ENCODE measurements at places on chromosomes 12 and 14.

GRCh38 chr12:25979059-25979458 is 20.6 kb downstream of the RASSF8 start:
- DNase-seq: no peak

- DNase-seq: no peak
These were observed 964 bp upstream of the SERPINA4 start for GRCh38 chr14:94560291-94560665.

DNA sequence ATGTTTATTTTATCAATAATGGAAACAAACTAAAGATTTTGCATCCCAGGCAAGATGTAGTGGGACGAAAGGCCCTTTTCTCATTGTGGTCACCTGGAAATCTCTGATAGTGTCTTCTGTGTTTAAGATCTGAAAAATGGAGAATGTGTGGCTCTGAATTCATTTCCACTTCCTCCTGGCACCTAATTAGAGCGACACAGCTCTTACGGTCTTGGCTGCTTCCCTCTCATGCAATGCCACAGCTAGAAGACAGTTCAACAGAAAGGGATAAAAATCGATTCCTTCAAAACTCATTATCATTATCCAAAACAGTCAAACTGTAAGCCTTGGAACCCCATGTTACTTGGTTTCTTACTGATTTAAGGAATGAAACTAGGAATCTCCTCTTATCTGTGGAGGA is 9.3 kb downstream of the ST8SIA1 start:
- peak; percentile 30 for DNase-seq

- DNase-seq: no peak
These were observed 69.3 kb upstream of the SCN8A start for GRCh38 chr12:51521554-51522276.

DNA sequence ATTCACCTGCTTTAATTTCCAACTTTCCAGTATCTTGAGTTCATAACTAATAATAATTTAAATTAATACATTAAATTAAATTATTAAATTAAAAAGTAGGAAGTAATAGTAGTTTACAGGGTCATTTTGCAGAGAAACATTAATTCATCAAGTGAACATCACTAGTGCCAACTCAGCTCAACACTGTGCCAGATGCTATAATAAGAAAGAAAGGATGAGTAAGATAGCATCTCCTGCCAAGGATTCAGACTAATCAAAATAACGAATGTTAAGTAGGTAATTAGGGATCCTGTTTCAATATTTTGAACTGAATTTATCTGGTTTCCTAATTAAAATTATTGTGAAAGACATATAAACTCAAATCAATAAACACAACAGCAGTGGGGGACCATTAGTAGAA is 596.7 kb downstream of the SLC6A15 start:
- no peak for DNase-seq

GRCh38 chr12:115135800-115136211 is 451.8 kb upstream of the TBX3 start:
- DNase-seq: no peak

- no peak for DNase-seq
These were observed 6.3 kb upstream of the PZP start for GRCh38 chr12:9214534-9214933.

DNA sequence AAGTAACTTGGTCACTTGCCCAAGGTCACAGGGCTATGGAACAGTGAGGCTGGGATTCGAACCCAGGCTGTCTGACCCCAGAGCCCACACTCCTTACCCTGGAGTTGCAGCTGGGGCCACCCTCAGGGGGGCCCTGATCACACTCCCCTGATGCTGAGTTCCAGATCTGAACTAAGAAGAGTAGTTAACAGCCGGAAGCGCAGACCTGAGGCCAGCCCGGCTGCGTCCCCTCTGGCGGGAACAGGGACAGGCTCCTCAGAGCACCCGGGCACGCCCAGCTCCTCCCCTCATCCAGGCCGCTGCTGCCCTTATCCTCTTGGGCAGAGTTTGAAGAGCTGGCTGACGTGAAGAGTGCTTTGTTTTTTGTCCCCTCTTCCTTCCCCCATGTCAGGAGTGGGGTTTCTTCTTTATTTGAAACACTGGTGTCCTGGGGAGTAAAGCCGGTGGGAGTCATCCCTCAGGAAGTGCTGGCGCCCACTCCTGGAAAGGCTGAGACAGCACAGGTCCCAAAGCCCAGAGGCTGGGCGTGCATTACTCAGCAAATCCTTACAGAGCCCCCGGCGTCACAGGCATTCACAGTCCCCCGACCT is 8.7 kb downstream of the PHB2 start:
- no peak for DNase-seq

DNA sequence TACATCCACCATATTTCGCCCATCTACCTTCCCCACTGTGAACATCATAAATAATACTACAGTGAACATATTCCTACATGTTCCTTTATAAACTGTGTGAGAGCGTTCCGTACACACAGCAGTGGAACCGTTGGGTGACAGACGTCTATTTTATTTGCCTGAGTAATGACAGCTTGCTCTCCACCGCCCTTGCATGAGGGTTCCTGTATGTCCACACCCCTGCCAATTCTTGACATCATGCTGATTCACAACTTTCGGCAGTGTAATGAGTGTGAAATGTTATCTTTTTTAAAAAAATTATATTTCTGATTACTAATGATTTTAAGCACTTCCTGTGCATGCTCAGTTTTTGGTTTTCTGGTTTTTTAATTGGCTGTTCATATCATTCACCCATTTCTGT is 4.3 kb upstream of the RAD52 start:
- DNase-seq: no peak

GRCh38 chr12:1474574-1475153 is 119.7 kb downstream of the FBXL14 start:
- no peak for DNase-seq

- peak; percentile 77 for DNase-seq
These were observed 19.1 kb downstream of the BBOF1 start for GRCh38 chr14:74038020-74038859.

GRCh38 chr12:19830446-19830845 is 391.2 kb downstream of the AEBP2 start:
- no peak for DNase-seq

DNA sequence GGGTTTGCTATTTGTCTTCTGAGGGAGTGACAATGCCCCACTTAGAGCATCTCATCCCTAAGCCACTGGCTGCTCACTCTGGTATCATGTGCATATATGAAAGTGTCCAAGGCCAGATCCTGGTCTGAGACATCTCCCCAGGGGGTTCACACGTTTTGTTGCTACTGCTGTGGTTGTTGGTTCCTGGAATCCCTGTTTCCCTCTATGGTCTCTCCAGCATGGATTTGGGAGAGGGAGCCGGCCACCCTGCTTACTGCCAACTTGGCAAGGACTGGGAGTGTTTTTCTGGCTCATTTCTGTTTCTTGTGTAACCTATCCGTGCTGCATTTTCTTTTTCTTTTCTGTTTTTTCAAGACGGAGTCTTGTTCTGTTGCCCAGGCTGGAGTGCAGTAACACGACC is 101.3 kb upstream of the MAX start:
- no peak for DNase-seq

- no peak for DNase-seq
These were observed 1036.2 kb upstream of the FLRT2 start for GRCh38 chr14:84493779-84494178.

- peak; percentile 31 for DNase-seq
These were observed 172.8 kb downstream of the BCL11B start for GRCh38 chr14:99099051-99099787.

- peak; percentile 80 for DNase-seq
These were observed at the start of gene ARHGEF25 for GRCh38 chr12:57611108-57611826. Gene ARHGEF25, plus strand, starts transcription at chr12:57611435. Its CDS starts 460 bp downstream, at chr12:57611895.

- no peak for DNase-seq
These were observed 11.6 kb downstream of the CKB start for GRCh38 chr14:103510724-103511693.

DNA sequence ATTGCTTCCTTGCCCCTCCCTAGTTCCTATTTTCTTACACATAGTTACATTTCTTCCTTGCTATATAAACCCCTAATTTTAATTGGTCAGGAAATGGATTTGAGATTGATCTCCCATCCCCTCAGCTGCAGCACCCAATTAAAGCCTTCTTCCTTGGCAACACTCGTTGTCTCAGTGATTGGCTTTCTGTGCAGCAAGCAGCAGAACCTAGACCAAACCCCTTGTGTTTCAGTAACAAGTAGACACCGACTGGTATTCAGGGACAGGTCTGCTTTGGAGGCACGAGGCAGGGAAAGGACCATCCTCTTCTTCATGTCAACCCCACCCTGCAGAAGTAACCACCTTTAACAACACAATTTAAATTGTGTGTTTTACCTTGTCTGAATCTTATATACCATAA is 152.6 kb downstream of the RPAP3 start:
- DNase-seq: no peak

- DNase-seq: no peak
These were observed 20.1 kb upstream of the CRADD start for GRCh38 chr12:93657071-93657470.

DNA sequence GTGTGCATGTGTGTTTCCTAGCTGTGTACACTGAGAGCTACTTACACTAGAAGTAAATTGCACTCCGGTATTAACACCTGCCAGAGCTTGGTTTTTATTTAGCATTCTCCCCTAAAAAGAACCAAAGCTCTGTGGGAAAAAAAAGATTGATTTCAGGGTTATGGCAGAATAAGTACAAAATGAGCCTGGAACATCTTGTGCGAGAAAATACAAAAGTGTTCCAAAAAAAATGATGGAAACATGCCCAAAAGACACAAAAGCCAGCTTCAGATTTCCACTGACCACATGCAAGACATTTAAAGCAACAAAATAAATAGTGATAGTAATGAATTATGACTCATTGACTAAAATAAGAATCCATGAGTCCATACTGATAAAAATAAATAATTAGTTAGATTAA is 188.3 kb downstream of the GXYLT1 start:
- no peak for DNase-seq

GRCh38 chr12:24911271-24911791 is 37.6 kb downstream of the BCAT1 start:
- no peak for DNase-seq

DNA sequence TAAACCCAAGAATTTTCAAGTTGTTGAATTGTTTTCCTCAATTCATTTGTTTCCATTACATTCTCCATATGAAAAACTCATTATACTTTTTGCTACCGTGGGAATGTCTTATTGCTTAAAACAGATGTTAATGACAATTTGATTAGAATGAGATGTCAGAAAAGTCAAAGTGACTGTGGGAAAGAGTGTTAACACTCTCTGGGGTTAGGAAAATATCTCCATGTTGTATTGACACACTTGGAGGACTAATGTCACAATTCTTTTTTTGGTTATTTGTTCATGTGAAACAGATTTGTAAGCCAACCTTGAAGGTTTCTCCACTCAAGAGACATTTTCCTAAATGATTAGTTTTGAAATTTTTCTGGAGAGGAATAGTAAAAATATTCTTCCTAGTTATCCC is 47.2 kb upstream of the CMAS start:
- DNase-seq: no peak

DNA sequence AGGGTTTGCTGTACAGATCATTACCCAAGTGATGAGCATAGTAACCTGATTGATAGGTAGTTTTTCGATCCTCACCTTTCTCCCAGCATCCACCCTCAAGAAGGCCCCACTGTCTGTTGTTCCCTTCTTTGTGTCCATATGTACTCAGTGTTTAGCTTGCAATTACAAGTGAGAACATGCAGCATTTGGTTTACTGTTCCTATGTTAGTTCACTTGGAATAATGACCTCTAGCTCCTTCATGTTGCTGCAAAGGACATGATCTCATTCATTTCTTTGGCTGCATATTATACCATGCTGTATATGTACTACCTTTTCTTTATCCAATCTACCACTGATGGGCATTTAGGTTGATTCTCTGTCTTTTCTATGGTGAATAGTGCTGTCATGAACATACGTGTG is 181.6 kb upstream of the FOXG1 start:
- DNase-seq: no peak

DNA sequence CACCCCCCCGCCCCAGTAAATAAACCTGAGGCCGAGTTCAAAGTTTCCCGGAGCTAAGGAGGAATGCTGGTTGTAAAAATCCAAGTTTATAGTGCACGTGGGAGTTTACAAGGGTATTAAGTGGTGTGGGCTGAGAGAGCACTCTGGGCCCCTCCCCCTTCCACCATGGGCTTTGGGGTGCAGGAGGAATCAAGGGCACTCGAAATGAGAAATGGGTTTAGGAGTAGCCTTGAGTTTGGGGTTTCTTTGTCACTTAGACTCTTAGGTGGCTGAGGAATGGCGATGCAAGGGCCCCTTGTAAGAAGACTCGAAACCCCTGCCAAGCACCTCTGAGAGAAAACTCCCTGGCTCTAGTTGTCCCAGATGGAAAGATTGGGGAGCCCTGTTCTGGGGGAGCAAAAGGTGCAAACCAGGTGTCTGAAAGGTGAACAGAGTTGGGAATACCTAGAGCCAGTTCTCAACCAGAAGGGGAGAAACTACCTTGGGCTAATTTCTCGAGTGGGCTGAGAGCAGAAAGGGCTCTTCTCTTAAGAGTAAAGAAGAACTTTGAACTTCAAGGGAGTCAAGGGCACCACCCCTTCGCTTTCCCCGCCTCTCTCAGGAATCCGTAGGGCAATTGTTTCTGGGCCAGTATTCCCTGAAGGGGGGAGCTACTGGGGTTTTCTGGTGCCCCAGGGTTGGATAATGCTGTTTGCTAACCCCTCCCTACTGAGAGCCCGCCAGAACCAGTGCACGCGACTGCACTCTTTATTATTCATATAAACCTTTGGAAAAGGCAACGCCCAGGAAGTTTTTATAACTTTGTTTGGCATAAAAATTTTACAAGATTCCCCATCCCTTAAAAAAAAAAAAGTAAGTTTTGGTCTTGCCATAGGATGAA is 4.0 kb upstream of the HOTAIR start:
- DNase-seq: no peak

GRCh38 chr12:89544681-89545184 is 18.9 kb upstream of the POC1B start:
- no peak for DNase-seq

DNA sequence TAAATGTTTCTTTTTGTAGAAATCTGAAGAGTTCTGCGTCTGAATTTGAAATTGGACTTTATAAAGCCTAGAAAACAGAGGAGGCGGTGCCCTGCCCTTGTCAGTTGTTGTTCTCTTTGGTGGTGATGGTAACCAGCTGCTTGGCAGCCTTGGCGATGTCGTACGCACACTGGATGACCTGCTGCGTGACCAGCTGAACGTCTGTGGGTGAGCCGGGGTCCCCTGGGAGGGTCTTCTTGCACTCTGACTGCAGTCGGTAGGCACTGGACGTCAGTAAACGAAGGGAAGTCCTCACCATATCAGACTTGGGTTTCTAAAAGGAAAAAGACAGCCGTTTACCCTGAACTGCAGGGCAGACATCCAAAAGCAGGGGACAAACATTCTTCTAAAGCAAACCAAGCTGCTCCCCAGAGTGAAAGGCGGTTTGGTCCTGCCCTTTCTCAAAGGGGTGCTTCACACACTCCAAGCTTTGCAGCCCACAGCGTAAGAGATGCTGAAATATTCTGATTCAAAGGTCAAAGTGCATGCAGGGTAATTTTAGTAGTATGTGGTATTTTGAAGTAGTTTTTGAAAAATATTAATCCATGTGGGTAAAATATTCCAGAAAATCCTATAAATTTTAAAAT is 32.9 kb downstream of the TCHP start:
- no peak for DNase-seq

DNA sequence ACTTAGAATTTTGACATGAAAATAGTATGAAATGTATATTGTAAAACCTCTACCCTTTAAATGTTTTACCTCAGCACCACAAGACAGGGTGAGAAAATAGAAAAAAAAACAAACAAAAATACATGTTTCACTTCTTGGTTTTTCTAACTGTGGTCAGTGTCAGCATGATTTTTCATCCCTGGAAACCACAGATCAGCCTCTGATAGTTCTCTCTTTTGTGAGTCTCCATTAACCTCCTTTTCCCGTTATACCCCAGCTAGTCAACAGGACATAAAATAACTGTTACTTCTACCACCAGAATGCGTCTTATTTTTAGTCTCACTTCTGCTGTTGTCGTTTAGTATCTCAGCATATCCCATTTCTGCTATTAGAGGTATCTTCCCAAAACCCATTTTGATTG is 48.3 kb upstream of the KCNMB4 start:
- DNase-seq: no peak

Data from activated CD4-positive, alpha-beta T cell treated with anti-CD3 and anti-CD28 coated beads, Interleukin-2, amount 10 ng/mL, durations not matched to agents 24 days and 14 days (primary cell).